Activated T-helper 2 cell treated with anti-CD3 and anti-CD28 coated beads, Interferon-gamma antibody, Interleukin-2, Interleukin-4, amounts not matched to agents 10 μg/mL and 5 μg/mL and 100 μg/mL, durations not matched to agents 14 hours and 24 hours and 36 hours (primary cell): ENCODE measurements at places on chromosomes 1 and 21. TPM values are rescaled to one million over a fixed set of nuclear protein-coding genes. Genes with fewer than 3 reads are reported as not detected.

DNA sequence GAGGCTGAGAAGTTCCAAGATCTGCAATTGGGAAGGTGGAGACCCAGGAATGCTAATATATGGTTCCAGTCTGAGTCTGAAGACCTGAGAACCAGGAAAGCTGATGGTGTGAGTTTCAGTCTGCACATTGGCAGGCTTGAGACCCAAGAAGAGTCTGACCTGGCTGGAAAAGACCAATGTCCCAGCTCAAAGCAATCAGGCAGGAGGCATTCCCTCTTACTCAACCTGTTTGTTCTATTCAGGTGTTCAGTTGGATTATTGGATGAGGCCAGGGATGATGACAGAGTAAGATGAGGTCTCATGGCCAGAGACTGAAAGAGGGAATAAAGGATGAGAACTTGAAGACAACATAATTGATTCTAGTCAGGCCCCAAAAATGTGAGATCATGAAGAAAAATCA, 50.1 kb downstream of the SPATA46 start:
- no peak for DNase-seq
- peaks cover 8% of the 10 kb centered on the region for H3K27me3 ChIP-seq
- no peak overlapping the region for H3K4me3 ChIP-seq
- no peaks in the 10 kb centered on the region for H3K4me1 ChIP-seq

DNA sequence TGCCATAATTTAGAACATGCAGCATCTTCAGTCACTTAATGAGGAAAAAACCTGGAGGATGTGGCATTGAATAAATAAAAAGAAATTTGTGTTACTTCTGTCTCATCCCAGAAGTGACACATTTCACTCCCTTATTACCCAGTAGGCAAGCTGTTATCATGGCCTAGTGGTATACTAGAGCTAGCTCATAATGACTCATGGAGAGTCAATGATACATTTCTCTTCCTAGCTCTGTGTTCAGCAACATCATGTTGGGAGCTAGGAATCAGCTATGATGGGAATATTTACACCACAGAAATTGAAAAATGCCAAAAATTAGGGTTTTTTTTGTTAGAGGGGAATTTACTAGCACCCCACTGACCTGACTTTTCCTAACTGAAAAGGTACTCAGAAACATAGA, 182.7 kb downstream of the HMCN1 start:
- H3K27ac ChIP-seq = no peak overlapping the region
- no peaks in the 10 kb centered on the region for H3K36me3 ChIP-seq
- no peaks in the 10 kb centered on the region for H3K4me1 ChIP-seq
- no peak for DNase-seq
- H3K4me3 ChIP-seq = no peak overlapping the region

DNA sequence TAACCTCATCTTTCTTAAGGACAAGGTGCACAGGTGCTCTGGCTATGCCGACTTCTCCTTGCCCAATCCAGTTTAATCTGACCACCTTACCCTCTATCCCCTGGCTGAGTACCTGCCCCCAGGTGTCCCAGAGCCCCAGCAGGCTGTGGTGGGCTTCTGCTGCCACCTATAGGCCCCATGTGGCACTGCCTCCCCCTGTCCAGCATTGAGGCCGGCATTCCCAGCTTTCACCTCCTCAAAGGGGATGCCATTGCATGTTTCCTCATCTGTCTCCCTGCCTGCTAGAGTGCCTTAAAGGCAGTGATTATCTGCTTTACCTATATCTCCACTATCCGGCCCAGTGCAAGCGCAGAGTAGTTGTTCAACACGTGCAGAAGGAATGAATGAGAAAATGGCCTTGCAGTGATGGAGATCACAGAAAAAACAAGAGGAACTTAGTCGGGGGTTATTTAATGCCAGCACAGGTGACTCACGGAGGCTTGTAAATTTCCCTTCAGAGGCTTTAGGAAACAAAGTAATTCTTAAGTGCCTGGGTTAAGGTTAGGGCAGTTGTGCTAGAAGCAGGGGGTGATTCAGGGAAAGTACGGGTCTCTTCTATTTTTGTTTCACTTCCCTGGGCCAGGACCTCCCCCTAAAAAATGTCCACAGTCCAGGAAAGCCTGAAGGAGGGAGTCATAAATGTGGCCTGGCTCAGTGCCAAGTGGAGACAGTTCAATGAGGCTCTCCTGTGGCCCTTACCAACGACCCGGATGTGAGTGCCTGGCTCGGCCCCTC, 131.8 kb upstream of the NGF start:
- H3K27ac ChIP-seq = no peak overlapping the region
- no peaks in the 10 kb centered on the region for H3K27me3 ChIP-seq
- no peaks in the 10 kb centered on the region for H3K36me3 ChIP-seq
- no peak overlapping the region for H3K4me3 ChIP-seq
- peaks cover 2% of the 10 kb centered on the region for H3K4me1 ChIP-seq

DNA sequence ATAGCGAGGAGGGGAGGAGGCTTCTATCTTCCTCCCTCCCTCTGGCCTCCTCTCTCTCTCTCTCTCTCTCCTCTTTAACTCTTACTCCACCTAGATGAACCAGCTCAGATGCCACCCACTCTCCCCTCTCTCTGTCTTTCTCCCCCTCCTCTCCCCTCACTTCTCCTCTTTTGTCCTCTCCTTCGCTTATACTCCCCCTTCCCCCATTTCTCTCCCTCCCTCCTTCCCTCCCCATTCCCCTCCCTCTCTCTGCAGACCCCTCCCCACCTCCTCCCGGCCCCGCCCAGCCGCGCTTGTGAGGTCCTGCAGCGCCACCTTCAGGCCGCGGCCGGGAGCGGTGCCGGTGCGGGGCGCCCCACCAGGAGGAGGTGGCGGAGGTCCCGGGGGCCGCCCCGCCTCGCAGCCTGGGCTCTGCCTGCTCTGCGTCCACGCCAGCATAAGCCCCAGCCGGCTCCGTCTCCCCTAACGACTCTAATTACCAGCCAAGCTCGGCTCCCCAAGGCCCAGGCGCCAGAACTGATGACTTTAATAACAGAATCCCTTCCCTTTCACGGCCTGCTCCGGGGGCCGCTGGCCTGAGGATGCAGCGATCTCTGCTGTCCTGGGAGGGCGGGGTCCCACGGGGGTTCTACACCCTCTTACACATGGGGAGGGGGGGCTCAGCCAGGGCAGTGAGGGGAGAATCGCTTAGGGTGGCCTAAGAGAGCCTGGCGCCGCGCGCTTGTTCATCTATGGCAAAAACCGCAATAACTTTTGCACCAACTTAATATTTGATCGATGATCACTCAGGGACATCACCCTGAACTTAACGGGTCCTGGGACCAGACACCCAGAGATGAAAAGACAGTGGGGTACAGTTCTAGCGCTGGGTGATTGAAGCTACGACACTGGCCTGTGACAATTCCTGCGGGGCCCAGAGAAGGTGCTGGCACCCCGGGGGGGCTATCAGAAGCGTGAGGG, 637.3 kb downstream of the MATN1 start:
- peak; percentile 13 for DNase-seq
- no peak overlapping the region for H3K27ac ChIP-seq
- no peak overlapping the region for H3K4me3 ChIP-seq
- no peaks in the 10 kb centered on the region for H3K27me3 ChIP-seq
- H3K4me1 ChIP-seq = no peaks in the 10 kb centered on the region
- no peaks in the 10 kb centered on the region for H3K36me3 ChIP-seq

GRCh38 chr1:67672260-67672803, 12.7 kb upstream of the GADD45A start:
- H3K4me3 ChIP-seq = no peak overlapping the region
- DNase-seq = no peak
- H3K36me3 ChIP-seq = no peaks in the 10 kb centered on the region
- peaks cover 24% of the 10 kb centered on the region for H3K4me1 ChIP-seq
- no peak overlapping the region for H3K27ac ChIP-seq

GRCh38 chr1:31839662-31840343, 24.0 kb upstream of the SPOCD1 start:
- no peaks in the 10 kb centered on the region for H3K36me3 ChIP-seq
- H3K27me3 ChIP-seq = peaks cover 8% of the 10 kb centered on the region
- H3K27ac ChIP-seq = no peak overlapping the region
- DNase-seq = no peak
- peaks cover 13% of the 10 kb centered on the region for H3K4me1 ChIP-seq

GRCh38 chr1:55384637-55385036, 169.5 kb upstream of the USP24 start:
- DNase-seq = no peak
- no peaks in the 10 kb centered on the region for H3K4me1 ChIP-seq
- no peak overlapping the region for H3K27ac ChIP-seq
- no peaks in the 10 kb centered on the region for H3K36me3 ChIP-seq
- no peak overlapping the region for H3K4me3 ChIP-seq

DNA sequence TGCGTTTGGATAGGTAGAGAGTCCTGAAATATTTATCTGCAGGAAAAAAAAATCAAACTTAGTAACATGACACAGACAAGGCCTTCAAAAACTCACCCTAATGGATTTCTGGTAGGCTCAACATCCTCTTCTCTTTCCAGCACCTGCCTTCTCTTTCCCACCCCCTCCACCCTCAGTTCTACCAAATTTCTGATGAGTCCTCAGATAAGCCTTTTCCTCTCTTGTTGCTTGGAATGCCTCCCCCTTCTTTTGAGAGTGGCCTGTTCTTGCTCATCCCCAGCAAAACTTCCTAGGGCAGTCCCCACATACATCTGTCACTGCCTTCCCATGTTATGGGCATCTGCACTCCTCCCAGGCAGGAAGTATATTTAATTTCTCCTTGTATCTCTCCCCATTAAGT, 7.6 kb upstream of the LBR start:
- no peaks in the 10 kb centered on the region for H3K36me3 ChIP-seq
- DNase-seq = no peak
- H3K27me3 ChIP-seq = no peaks in the 10 kb centered on the region
- no peak overlapping the region for H3K4me3 ChIP-seq
- H3K27ac ChIP-seq = no peak overlapping the region

- no peaks in the 10 kb centered on the region for H3K36me3 ChIP-seq
- H3K27me3 ChIP-seq = no peaks in the 10 kb centered on the region
- no peak for DNase-seq
- no peaks in the 10 kb centered on the region for H3K4me1 ChIP-seq
- no peak overlapping the region for H3K27ac ChIP-seq
- no peak overlapping the region for H3K4me3 ChIP-seq
Measured at GRCh38 chr1:230385158-230385450, 41.0 kb downstream of the PGBD5 start.

The LMOD1 gene
- total RNA-seq = not detected in 2 replicates

- no peak overlapping the region for H3K4me3 ChIP-seq
- H3K4me1 ChIP-seq = peaks cover 21% of the 10 kb centered on the region
- DNase-seq = no peak
- H3K27me3 ChIP-seq = no peaks in the 10 kb centered on the region
Measured at GRCh38 chr1:92439291-92439690, 47.4 kb downstream of the GFI1 start.

GRCh38 chr1:29248409-29248808, 12.1 kb downstream of the PTPRU start:
- no peak for DNase-seq
- no peaks in the 10 kb centered on the region for H3K4me1 ChIP-seq

DNA sequence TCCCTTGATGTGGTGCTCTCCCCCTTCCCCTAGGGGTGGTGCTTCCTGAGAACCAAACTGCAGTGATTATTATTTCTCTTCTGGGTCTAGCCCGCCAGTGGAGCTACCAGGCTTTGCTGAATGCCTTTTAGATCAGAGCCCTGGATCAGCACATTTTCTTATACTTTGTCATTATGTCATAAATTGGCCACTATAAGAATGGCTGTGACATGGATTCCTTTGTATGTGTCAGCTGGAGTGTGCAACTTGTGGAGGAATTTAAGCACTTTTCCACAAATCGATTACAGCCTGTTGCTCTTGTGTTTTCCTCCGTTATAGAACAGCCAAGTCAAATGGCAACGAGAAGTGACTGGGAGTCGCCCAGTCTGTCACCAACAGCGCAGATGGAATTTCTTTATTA, 273.3 kb downstream of the DUSP10 start:
- no peak for DNase-seq
- no peak overlapping the region for H3K27ac ChIP-seq
- no peaks in the 10 kb centered on the region for H3K4me1 ChIP-seq
- no peak overlapping the region for H3K4me3 ChIP-seq

- H3K36me3 ChIP-seq = no peaks in the 10 kb centered on the region
- peaks cover 13% of the 10 kb centered on the region for H3K4me1 ChIP-seq
- peak overlapping the region; percentile 78 for H3K4me3 ChIP-seq
- H3K27ac ChIP-seq = no peak overlapping the region
- H3K27me3 ChIP-seq = no peaks in the 10 kb centered on the region
Measured at GRCh38 chr1:32240140-32240951, 6.7 kb upstream of the FAM167B start.

DNA sequence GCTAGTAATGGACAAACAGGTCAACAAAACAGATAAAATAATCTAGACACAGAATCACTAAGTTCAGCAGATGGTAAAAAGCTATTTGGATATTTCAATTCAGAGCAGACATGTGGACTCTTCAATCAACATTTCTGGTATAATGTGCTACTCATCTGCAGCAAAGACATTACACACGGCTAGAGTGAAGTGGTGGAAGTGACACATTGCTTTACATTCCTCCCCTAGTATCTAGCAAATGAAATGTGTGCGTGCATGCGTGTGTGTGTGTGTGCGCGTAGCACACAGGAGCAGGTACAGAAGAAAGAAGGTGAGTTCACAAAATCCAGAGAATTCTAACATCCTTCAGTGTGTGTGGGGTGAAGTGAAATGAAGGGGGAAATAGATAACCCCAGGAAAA, 8.3 kb downstream of the AHCTF1 start:
- no peak overlapping the region for H3K4me3 ChIP-seq
- peaks cover 60% of the 10 kb centered on the region for H3K36me3 ChIP-seq
- H3K27ac ChIP-seq = peak overlapping the region; percentile 52
- DNase-seq = no peak
- no peaks in the 10 kb centered on the region for H3K27me3 ChIP-seq

DNA sequence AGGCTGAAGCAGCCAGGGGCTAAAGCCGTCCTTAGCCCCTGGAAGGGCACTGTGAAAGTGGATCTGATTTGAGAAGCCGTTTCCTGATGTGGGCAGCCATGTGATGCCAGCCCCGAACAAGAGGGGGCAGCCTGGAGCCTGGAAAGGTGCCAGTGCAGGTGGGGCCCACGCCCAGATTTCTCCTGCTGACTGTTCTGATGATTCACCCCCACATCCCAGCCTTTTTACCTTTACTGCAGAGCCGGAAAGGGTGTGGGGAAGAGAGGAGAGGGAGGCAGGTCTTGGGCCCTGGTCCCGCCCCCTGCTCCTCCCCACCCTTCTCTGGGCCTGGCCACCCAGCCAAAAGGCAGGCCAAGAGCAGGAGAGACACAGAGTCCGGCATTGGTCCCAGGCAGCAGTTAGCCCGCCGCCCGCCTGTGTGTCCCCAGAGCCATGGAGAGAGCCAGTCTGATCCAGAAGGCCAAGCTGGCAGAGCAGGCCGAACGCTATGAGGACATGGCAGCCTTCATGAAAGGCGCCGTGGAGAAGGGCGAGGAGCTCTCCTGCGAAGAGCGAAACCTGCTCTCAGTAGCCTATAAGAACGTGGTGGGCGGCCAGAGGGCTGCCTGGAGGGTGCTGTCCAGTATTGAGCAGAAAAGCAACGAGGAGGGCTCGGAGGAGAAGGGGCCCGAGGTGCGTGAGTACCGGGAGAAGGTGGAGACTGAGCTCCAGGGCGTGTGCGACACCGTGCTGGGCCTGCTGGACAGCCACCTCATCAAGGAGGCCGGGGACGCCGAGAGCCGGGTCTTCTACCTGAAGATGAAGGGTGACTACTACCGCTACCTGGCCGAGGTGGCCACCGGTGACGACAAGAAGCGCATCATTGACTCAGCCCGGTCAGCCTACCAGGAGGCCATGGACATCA, at the start of gene SFN:
Gene SFN, plus strand, starts transcription at position 369 of the 904 bp plus-strand sequence. Its CDS starts 64 bp downstream, at position 433.
- H3K27me3 ChIP-seq = no peaks in the 10 kb centered on the region
- peak within 1 kb of the TSS; percentile 93 for H3K4me3 ChIP-seq
- H3K36me3 ChIP-seq = no peaks in the 10 kb centered on the region
- DNase-seq = peak; percentile 34

GRCh38 chr1:61612602-61613001, 112.3 kb downstream of the TM2D1 start:
- H3K36me3 ChIP-seq = no peaks in the 10 kb centered on the region
- H3K27me3 ChIP-seq = no peaks in the 10 kb centered on the region
- no peak overlapping the region for H3K27ac ChIP-seq
- no peak for DNase-seq

The RGSL1 gene
- total RNA-seq = not detected in 2 replicates
